GM04504 (cell line): ENCODE measurements at places on chromosomes 6 and 20.

GRCh38 chr6:18245642-18246041 is 18.7 kb downstream of the DEK start:
- DNase-seq = no peak

GRCh38 chr6:45631396-45631795 is 253.7 kb upstream of the SUPT3H start:
- DNase-seq = no peak

GRCh38 chr6:38177882-38178583 is 358.5 kb downstream of the ZFAND3 start:
- DNase-seq = no peak

DNA sequence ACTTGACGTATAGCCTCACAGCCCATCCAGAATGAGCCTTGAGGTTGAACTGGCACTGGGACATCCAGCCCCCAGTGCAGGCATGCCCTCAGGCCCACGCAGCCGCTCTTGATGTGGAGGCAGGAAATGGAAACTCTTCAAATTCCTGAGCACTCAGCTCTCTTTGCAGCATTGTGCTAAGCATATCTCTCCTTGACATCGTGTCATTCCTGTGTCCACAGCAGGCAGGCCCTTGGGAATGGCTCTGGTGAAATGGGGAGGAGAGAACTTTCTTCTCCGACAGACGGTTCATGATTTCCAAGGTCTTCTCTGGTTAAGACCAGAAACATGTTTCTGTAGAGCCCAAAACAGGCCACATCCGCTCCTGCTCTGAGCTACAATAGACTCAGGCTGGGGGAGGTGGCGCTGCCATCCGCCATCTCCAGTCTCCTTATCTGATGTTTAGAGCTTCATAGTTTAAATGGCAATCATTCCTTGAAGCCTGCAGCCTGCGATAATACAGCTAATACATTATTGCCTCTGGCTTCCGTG is 248.8 kb downstream of the CDH4 start:
- no peak for DNase-seq

GRCh38 chr6:117491916-117492315 is 9.4 kb downstream of the DCBLD1 start:
- DNase-seq = no peak

- DNase-seq = no peak
These were observed 40.2 kb upstream of the NEDD9 start for GRCh38 chr6:11272491-11273192.

DNA sequence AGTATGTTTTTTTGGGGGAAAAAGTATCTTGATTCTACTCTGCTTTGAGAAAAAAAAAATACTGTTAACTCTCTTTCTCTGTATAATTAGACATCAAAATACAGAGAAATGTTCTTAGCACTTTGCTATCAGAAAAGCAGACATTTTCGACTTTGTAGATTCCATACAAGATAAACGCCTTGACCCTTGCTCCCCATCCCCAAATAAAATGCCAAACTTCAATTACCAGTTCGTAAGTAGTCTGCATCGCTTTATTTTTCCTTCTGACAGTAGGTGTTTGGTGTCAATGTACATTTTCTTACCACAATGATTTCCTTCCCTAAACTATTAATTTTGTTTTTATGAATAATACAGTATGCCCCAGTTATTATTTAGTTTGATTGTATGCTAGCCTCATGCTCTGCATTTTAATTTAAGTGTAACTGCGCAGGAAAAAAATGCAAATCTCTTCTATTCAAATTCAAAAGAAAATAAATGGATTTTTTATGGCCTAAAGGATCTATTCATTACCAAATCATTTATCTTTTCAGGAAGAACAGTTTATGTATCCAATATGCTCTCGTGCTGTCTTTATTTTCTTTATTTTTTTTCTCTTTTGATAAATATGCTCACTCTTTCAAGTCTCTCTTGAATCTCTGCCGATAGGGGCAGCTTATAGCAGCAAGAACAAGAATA is 84.8 kb upstream of the ZNF217 start:
- DNase-seq = no peak

GRCh38 chr6:170026751-170027646 is 263.9 kb downstream of the DLL1 start:
- DNase-seq = no peak

- no peak for DNase-seq
These were observed 1095.2 kb downstream of the GRIK2 start for GRCh38 chr6:102488729-102489128.

GRCh38 chr6:44035621-44036020 is 91.6 kb downstream of the MRPL14 start:
- no peak for DNase-seq

DNA sequence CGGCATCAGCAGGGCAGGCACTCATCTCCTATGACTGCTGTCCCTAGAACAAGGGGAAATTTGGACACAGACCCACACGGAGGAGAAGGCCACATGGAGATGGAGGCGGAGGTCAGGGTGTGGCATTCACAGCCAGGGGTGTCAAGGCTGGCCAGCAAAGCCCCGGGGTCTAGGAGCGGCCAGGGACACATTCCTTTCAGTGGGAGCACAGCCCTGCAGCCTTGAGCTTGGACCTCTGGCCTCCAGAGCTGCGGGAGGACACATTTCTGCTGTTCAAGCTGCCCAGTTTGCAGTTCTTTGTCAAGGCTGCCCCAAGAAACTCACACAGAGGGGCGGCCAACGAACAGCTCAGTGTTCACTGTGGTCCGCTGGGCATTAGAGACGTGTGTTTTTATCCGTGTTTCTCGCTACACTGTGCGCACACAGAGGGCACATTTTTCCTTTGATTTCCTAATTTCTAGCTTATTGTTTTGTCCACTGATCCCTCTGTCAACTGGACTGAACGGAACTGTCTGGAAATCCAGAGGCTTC is 93.4 kb upstream of the MPC1 start:
- DNase-seq = no peak
